HT-29 (cell line): ENCODE measurements at places on chromosomes 12 and 14.

GRCh38 chr12:116222358-116222757 is 55.1 kb downstream of the MED13L start:
- DNase-seq = peak; percentile 36

- DNase-seq = no peak
These were observed 49.3 kb downstream of the DLK1 start for GRCh38 chr14:100775831-100776591.

DNA sequence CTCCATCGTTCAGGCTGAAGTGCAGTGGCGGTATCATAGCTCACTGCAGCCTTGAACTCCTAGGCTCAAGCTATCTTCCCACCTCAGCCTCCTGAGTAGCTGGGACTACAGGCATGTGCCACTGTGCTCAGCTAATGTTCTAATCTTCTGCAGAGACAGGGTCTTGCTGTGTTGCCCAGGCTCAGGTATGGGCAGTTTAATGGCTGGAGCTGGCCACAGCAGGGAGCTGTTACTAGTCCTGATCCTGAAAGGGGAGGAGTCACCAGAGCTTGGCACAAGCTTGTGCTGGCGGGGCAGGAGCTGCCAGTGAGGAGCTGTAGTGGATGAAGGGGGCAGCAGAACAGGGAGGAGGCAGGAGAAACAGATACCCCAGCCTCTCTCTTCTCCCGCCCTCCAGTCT is 10.6 kb downstream of the TMEM120B start:
- DNase-seq = no peak

DNA sequence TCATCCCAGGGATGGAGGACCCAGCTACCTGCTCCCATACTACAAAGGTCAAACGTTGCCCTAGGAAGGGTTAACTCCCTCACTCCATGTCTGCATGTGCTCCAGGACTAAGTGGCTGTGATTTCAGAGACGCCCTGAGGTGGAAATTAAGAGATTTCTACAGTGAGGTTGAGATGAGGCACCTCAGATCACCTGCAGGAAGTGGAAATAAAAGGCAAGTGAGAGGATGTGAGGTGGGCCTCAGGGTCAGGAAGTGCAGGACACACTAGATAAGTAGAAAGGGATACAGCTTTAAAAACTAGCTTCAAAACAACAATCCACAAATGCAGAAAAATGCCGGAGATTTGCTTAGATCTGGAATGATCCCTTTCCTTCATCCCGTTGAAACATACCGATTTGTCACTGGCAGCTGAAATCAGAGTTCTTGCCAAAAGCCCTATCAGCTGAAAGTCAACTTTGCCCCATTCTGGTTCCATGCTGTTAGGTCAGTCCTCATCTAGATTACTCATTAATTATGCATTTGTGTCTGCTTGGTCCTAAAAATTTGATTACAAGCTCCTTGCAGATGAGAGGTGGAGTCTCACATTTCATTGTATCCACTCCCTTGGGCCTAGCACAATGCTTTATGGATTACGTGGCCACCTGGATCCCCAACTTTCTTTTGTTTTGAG is 6.6 kb downstream of the PLBD1 start:
- DNase-seq = no peak

- DNase-seq = no peak
These were observed 12.9 kb upstream of the CCDC196 start for GRCh38 chr14:66473223-66473622.

- no peak for DNase-seq
These were observed 140.0 kb downstream of the DPF3 start for GRCh38 chr14:72753879-72754400.

DNA sequence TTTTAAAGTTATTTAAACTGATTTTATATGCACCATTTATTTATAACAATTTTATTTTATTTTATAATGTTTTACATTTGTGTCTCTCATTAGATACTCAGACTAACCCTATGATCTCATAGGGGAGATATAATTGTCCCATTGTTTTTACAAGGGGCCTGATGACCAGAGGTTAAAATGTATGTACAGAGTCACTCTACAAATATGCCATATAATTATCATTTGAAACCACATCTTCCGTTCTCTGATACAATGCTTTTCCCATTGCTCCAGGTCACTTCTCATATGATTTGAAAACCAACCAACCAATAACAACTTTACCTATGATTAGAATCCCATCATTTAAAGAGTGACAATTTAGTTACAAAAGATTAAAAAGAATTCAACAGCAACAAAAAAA is 137.8 kb downstream of the GPHN start:
- no peak for DNase-seq

GRCh38 chr14:51335961-51336723 is 96.1 kb downstream of the TMX1 start:
- DNase-seq = no peak

GRCh38 chr12:111178181-111179081 is 190.5 kb downstream of the PHETA1 start:
- DNase-seq = no peak

DNA sequence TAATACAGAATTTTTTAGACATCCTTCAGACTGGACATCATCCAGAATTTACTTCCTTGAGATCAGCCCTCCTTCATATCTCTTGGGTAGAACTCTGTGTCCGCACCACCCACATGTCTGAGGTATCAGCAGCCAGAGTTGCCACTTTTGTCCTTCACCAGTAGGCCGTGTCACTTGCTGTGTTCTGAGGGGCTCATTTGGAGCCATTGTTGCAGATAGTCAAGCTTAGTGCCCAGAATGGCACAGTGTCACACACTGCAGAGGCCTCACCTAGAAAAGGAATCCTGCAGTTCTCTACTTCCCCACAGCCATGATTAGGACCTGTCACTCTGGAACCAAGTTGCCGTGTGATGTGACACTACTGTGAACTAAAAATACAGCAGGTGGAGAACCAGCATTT is 36.9 kb upstream of the KCNK13 start:
- DNase-seq = no peak

- DNase-seq = no peak
These were observed 37.7 kb downstream of the TAOK3 start for GRCh38 chr12:118334939-118335567.

- no peak for DNase-seq
These were observed 161.4 kb upstream of the ABCD2 start for GRCh38 chr12:39780913-39781446.

GRCh38 chr14:60705100-60705499 is 19.1 kb downstream of the SIX4 start:
- no peak for DNase-seq

DNA sequence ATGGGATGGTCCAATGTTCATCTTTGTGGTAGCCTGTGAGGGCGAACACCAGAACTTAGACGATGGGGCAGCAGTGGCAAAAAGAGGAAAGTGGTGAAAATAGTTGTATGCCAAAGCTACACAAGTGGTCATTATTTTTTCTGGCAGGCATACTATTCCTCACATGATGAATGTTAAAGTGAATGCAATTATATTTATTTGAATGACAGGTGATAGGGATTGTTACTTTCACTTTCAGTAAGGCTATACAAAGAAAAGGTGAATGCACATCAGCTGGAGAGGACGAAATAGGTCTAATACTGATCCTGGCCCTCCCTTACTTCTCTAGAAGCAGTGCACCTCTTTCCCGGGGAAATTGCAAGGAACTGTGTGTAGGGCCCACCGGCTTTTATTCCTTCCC is 470.1 kb downstream of the TMTC2 start:
- DNase-seq = no peak

DNA sequence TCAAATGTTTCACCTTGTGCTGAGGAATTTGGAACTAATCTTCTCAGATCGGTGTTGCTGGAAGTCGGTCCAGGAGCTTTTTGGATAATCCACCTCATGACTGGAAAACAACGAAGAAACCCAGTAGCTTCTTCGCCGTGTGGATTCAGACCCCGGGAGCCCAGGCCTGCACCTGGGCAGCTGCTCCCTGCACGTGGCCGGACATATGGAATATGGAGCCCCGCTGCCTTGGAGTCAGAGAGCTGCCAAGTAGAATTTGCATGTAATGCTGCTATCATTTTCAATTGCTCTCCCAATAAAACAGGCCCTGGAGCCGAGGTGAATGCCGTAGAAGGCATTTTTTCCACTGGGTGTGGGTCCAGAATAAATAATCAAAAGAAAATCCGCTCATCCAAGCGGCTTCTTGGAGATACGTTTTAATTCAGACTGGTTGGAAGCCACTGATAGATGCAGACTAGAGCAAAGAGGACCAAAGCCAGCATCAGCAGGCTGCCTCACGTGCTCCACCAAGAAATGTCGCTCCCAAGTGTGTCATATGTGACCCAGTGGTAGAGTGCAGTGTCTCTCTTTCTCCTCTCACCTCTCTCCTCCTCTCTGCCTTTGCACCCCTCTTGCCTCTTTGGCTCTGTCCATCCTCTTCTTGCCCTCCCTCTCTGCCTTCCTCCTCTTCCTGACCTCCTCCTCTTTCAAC is 115.3 kb downstream of the ZNF664 start:
- no peak for DNase-seq

DNA sequence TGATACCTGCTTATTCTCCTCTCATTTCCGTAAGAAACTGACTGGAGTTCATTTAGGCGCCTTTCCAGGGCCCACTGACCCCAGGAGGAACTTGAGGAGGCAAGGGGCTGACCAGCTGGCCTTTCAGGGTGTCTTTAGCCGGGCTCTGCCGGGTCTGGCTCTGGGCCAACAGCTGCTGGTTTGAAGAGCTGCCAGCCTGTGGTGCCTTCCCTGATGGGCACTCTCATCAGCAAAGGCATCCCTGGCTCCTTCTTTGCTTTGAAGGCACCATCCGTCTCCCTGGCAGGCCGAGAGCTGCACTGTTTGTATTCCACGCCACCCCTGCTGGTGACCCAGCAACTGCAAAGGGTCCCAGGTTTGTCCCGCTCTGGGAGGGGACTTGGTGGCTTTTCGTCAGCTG is 42.0 kb downstream of the IQSEC3 start:
- DNase-seq = peak; percentile 38

- peak; percentile 50 for DNase-seq
These were observed 475.6 kb downstream of the PDZRN4 start for GRCh38 chr12:41663598-41664265.

DNA sequence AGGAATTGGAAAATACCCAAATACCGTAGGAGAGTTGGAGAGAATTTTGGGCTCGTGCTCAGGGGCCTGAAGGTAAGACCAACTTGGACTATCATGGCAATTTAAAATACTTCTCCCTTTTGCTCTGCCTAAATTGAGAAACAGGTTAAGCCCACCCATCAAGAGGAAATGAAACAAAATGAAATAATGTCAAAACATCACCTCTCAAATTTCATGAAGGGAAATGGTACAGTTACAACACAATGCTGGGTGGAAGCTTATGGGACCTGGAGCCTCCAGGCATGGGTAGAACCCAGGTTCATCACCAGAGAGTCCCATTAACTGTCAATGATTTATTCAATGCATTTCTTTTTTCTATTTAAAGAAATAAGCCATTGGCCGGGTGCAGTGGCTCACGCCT is 33.7 kb downstream of the FOS start:
- DNase-seq = no peak

DNA sequence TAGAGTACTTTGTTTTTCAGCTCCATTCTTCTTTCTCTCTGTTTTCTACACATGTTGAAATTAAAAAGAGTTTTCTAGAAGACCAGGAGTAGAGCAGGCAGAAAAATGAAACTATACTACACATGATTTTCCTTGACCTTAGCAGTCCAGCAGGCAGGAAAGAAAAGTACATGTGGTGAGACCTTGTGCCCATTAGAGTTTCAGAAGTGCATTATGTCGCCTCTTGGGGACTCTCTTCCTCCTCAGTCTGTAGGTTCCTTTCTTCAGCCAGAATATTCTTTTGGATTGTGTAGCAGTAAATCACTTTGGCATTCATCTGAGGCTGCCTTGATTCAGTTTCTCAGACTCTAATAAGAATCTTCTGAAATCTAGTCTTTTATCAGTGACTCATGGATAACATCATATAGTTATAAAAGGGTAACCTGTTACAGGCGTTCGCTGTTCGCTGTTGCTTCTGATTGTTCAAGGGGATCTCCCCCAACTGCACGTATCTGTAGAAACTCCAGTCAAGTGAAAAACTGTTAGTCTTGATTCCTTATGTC is 161.8 kb downstream of the ANO4 start:
- no peak for DNase-seq

- no peak for DNase-seq
These were observed 786 bp downstream of the RHEBL1 start for GRCh38 chr12:49068879-49069506.

DNA sequence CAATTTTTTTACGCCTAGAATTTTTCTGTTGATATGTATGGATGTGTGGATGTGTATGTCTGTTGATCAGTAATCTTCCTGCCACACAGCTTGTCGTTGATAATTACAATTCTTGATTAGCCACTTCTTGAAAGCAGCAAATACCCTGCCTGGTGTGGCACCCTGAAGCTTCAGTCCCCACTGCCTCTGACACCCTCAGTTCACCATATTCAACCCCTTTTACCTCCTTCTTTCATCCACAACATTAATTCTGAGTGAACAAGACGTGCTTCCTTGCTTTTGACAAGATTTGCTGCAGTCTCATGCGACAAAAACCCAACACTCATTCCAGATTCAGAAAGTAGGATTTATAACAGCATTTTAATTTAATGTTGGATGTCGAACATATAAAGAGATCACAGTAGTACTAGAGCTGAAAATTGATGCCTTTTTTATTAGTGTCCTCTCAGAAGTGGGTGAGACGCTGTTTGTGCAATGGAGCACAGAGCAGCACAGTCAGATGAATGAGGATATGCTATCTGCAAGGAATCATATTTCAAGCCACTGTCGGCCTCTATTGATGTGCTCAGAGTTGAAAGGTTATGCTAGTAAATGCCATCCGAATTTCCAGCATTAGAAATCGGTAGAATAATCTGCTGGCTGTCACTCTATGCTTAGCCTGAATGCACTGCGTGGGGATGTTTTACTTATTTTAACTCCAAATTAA is 383.7 kb downstream of the EGLN3 start:
- DNase-seq = no peak

DNA sequence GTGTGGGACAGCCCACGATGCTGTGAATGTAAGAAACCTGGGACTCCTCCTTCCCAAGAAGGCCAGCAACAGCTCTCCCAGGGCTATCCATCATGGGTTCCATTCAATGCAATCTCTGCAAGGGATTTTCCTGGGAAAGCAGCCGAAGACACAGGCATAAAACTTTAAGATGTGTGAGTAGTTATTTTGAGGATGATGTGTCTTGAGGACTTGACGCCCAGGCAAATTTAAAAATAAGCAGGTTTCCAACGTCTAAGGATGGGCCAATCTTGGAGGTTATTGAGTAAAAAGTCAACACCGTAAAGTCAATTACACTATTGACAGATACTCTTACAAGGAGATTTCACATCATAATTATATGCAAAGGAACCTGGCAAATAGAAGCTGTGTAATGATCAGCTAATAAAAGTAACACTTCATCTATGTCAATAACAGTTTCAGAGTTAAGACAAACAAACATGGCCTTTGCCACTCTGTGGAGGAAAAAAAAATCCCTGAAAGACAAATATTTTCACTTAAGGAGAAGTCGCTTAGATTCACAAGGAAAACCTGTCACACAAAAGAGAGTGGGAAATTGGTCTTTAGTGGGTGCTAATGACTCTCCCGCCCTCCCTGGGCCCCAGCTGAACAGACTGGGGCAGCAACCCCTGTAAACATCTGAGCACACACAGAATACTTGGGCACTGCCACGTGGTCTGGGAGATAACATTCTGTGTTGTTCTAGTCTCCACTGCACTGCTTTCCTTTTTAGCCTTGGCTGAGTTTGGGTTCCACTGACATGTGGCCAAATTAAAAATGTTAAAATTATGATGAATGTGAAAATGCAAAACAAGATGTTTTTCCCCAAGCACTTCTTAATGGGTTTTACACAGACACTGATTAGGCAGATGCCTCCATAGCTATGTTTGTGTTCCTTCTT is 240.9 kb downstream of the FOXN3 start:
- peak; percentile 2 for DNase-seq

- peak; percentile 38 for DNase-seq
These were observed 37.9 kb downstream of the A2ML1 start for GRCh38 chr12:8860165-8860961.

- peak; percentile 11 for DNase-seq
These were observed 903.6 kb upstream of the TMEM132C start for GRCh38 chr12:127363392-127363791.
